ACHN (cell line): ENCODE measurements at places on chromosomes 13 and 19.

DNA sequence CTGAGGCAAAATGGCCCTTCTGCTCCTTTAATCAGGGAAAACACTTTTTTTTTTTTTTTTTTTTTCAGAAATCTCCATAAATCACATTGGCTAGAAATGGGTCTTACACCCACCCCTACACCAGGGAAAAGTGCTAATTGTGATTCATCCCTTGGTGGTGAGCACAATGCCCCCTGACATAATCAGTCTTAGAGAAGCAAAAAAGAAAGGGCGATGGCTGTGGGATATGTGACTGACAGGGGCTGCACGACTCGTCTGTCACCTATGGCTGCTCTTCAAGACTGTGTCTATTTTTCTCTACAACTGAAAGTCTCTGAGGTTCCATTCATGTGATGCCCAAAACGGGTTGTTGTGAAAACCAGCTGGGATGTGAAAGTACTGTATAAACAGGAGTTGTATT lies 3.6 kb upstream of the GPC6 start:
- no peak for DNase-seq

DNA sequence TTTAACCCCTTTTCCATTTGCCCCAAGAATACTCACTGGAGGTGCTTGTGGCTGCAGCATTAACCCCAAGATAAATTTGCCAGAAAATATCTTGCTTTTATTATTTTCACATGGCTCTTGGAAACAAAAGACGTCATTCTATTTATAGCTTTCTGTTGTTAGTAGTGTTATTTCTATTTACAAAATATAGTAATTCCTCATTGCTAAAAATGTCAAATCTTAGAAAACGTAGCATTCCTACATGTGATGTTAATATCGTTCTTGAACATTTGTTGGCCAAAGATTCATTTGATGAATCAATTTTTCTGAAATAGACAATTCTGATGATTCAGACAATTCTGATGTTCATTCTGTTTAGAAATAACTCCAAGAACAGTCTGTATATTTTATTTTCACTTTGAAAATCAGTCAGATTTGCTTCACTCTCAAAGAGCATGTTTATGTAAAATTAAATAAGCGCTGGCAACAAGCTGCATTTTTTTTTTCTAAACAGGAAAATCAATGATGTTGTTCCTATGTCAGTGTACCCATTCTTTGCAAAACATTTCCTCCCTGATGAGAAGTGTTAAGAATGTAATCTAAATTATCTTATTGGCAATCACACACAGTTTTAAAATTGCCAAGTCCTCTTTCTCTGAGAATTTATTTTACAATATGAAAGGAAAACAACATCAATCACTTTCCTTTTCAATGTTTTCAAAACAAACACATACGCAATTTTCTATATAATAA lies 334.0 kb downstream of the KCTD12 start:
- DNase-seq: no peak

GRCh38 chr13:19864746-19865309 lies 1.4 kb upstream of the ZMYM5 start:
- DNase-seq: peak; percentile 76

DNA sequence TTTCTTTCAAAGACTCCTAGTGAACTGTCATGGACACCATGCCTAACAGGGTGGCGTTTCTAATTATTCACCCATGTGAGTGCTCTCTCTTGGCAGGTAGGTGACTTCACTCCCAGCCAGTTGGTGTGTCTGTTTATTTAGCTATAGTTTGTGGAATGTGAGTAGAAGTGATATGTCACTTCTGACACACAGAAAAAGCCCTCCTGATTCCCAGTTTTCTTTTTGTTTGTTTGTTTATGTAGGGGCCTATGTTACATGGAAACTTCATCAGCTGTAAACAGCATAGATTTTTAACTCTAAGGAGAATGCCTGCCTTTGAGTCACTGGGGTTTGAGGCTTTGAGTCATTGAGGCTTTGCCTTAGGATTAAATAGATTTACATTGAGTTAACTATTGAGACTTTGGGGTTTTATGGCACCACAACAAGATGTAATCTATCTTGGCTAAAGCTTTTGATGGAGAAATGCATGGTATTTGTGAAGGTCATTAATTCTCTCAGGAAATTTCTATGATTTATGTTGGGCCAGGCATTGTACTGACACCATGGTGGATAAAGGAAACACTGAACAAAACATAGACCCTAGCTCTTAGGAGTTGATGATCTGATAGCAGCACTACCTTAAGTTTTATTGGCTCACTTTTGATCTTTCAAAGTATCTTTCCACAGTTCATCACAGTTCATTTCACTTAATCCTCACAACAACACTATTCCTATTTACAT lies 45.3 kb downstream of the UFM1 start:
- no peak for DNase-seq

GRCh38 chr19:10835089-10835753 lies 791 bp downstream of the TMED1 start:
- no peak for DNase-seq

DNA sequence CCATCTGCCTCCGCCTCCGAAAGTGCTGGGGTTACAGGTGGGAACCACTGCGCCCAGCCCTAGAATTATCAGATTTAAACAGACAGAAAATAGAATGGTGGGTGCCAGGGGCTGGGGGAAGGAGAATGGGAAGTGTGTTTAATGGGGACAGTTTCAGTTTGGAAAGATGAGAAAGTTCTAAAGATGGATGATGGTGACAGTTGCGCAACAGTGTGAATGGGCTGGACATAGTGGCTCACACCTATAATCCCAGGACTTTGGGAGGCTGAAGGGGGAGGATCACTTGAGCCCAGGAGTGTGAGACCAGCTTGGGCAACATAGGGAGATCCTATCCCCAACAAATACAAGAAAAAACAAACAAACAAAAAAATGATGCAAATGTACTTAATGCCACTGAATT lies 15.9 kb downstream of the KANK2 start:
- no peak for DNase-seq

DNA sequence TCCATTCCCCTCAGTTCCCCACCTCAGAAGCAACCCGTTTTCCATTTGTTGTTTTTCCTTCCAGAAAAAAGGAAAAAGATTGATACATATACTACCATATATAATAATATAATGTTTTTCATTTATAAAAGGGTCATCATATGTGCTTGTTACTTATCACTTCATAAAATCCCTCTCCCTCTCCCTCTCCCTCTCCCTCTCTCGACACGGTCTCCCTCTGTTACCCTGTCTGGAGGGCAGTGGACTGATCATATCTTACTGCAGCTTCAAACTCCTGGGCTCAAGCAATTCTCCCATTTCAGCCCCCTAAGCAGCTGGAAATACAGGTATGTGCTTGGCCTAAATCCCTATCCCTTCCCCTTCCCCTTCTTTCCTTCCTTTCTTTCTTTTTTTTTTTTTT lies 17.1 kb downstream of the PNMA8A start:
- no peak for DNase-seq

DNA sequence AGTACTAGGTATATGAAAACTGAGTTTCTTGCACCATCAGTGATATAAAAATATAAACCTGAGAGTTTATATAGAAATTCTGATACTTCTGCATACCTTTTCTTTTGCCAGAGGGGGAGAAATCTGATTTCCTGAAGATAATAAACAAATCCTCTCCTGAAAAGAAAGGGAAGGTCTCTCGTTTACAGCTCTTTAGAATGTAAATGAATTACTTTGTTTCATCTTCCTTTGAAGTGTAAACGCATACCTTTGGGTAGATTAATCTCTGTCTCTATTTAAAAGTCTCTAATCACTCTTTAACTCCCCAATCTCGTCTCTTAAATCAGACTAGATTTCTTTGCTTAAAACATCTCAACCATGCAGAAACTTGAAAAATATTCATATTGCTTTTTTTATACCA lies 1092.9 kb downstream of the SLITRK5 start:
- DNase-seq: no peak

DNA sequence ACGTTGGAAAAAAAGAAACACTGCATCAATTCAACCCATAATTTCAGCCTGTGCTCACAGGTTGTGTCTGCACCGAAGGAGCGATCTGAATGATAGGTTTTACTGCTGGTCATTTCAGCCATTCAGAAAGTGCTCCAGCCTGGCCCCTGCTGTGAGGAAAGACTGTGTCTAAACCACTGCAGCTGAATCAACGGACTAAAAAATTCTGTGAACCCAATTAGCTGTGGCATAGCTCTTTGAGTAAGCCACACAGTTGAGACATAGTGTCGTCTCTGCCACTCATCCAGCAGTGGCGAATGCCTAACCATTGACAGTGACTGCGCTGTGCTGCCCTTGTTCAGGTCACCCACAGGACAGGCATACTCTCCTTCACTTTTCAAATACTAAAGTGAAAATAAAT lies 179.8 kb downstream of the COG6 start:
- no peak for DNase-seq

GRCh38 chr13:50722440-50723125 lies 120.9 kb downstream of the DLEU7 start:
- DNase-seq: no peak

GRCh38 chr13:42699912-42700311 lies 81.5 kb upstream of the FAM216B start:
- DNase-seq: no peak

- peak; percentile 52 for DNase-seq
Observed at GRCh38 chr13:27359199-27359821, 65.1 kb upstream of the GTF3A start.

GRCh38 chr13:94433055-94433961 lies 46.2 kb downstream of the DCT start:
- DNase-seq: no peak

GRCh38 chr19:31503211-31503610 lies 154.0 kb upstream of the TSHZ3 start:
- DNase-seq: no peak

GRCh38 chr13:50587645-50588373 lies 255.7 kb downstream of the DLEU7 start:
- no peak for DNase-seq

DNA sequence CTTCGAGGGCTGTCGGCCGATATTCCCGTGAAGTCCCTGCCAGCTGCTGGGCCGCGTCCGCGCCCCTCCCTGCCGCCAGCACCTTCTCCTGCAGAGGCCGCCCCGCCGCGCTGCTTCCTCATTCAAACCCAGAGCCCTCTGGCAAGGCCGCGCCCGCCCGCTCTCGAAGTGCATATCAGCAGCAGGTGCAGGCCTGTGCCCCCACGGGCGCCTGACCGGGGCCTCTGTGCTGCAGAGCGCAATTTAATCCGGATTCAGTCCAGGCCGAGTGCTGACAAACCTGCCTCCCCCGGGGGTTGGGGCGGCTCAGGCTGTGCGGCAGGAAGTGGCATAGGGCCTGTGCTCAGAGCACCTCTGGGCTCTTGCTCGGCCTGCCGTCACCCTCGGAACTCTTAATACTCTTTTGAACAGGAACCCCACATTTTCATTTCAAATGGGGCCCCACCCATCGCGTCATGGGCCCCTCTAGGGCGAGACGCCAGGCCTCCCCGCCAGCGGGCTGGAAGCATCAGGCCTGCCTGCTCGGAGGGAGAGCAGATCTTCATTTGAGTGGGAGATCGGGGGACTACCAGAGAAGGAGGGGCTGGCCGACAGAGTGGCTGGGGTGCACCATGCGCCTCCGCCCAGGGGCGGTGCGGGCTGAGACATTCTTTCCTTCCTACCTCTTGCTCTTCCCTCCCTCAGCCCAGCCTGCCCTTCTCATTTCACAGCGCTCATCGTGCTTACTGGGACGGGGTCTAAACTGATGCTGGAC lies 125.7 kb downstream of the TNFRSF19 start:
- DNase-seq: no peak

- DNase-seq: no peak
Observed at GRCh38 chr13:111510502-111511218, 190.2 kb downstream of the TEX29 start.

DNA sequence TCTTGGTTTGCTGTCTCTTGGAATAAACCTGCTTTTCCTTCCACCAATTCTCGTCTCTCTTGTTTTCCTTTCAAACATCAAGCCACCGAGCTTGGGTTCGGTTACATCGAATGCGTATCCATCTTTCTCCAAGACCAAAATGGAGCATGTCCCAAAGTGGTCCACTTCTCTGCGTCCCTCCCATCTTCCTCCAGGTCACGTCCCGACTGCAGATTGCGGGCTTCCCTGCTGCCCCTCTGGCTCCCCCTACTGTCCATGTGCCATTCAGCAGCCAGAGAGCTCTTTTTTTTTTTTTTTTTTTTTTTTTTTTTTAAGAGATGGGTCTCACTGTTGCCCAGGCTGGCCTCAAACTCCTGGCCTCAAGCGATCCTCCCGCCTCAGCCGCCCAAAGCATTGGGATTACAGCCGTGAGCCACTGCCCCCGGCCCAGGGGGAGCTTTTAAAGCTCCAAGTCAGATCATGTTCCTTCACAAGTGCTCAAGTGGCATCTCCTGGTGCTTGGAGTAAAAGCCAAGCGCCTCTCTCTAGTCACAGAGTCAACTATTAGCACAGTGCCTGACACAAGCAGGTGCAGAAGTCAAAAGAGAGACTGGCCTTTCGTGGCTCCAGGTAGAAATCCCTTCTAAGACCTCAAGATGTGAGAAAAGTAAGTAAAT lies 10.0 kb downstream of the COL5A3 start:
- DNase-seq: peak; percentile 61

GRCh38 chr19:19212916-19213315 lies 1.2 kb downstream of the NCAN start:
- DNase-seq: no peak

DNA sequence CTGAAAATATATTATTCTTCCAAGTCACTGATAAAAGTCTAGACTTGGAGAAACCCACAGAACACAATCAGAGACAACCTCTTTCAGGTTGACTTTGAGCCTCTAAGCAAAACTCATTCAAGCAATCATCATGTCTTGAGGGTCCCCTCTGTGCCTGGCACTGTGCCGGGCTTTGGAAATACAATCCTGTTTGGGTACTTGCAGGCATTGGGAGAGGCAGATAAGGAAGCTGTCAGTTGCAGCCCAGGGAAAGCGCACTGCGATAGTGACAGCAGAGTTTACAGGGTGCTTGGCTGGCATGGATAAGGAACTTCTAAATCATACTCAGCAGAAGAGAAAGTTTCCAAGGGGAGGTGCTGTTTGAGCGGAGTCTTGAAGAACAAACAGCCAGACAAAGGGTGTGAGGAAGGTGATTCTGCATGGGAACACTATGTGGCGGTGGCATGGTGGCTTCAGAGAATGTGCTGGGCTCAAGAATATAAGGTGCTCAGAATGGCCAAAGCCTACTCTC lies 9.1 kb downstream of the SERP2 start:
- no peak for DNase-seq

DNA sequence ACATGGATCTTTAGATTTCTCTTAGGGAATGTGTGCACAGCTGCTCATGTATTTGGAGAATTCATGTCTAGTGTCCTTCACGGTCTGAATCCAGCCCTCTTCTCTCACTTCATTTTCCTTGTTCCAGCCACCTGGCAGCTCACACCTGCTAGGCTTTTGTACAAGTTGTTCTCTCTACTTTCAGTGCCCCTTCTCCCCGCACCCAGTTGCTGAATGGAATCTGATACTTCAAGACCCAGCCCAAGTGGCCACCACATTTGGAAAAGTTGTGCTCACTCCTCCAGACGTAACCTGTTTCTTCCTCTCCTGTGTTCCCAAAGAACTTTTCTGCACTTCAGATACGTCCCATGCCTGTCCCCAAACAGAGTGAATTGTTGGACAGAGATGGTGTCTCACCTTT lies 235.6 kb downstream of the SHISA2 start:
- no peak for DNase-seq

GRCh38 chr13:99418103-99418842 lies 83.0 kb upstream of the TM9SF2 start:
- DNase-seq: no peak
